ENCODE measurements at places on chromosomes 12 and 14. TPM values are rescaled to one million over a fixed set of nuclear protein-coding genes. Genes with fewer than 3 reads are reported as not detected.
A peak's percentile ranks its signal among the peaks of the same experiment; 100 is the strongest.

RASAL1 gene
- polyA plus RNA-seq = 12.1 TPM

OTX2 gene
- polyA plus RNA-seq = not detected

GRCh38 chr12:117816-118345, 51.3 kb downstream of the IQSEC3 start:
- DNase-seq = no peak

- DNase-seq = no peak
These were observed 186.2 kb downstream of the NRXN3 start for GRCh38 chr14:78356391-78356790.

DNA sequence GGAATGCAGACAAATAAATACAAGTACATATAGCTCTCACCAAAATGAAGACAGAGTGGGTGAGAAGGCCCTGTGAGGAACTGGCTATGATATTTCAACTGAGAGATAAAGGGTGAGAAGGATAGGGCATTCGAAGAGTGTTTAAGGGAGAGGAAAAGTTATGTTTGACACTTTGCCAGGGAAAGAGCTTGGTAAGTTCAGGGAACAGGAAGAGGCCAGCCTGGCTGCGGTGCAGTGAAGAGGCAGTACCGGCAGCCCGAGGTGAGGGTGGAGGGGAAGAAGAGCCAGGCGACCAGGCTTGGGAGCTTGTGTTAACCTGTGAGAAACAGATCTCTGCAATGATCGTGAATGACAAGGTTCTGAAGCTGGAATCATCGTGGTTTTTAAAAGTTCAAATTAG, 84.7 kb upstream of the RFX4 start:
- no peak for DNase-seq

- DNase-seq = no peak
These were observed 179.7 kb upstream of the HIF1A start for GRCh38 chr14:61515436-61516117.

GRCh38 chr14:101072945-101073597, 169.5 kb upstream of the RTL1 start:
- DNase-seq = peak; percentile 32

- no peak for DNase-seq
These were observed 12.1 kb downstream of the ADCK1 start for GRCh38 chr14:77812028-77812427.
